ENCODE measurements at places on chromosomes 7 and 10.

- DNase-seq, result no peak
Observed at GRCh38 chr10:43082746-43083145, 5.9 kb downstream of the RET start.

GRCh38 chr10:21372651-21373410 lies 152.7 kb downstream of the SKIDA1 start:
- DNase-seq, result peak; percentile 93

DNA sequence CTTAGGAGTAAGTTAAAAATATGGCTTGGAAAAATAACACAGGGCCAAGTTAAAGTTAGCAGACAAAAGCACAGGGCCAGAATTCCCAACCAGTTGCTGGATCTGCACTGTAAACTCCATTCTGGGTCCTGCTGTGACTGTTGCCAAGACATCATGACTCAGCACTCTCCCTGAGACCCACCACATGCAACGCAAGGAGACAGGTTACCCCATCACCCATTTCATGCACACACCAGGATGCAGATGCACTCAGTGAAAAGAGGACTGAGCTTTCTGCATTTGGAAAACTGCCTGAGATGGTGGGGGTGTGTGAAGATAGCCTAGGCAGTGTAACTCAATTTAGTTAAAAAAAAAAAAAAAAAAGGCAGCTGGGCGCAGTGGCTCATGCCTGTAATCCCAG lies 97.6 kb upstream of the ZNF438 start:
- DNase-seq, result peak; percentile 94

DNA sequence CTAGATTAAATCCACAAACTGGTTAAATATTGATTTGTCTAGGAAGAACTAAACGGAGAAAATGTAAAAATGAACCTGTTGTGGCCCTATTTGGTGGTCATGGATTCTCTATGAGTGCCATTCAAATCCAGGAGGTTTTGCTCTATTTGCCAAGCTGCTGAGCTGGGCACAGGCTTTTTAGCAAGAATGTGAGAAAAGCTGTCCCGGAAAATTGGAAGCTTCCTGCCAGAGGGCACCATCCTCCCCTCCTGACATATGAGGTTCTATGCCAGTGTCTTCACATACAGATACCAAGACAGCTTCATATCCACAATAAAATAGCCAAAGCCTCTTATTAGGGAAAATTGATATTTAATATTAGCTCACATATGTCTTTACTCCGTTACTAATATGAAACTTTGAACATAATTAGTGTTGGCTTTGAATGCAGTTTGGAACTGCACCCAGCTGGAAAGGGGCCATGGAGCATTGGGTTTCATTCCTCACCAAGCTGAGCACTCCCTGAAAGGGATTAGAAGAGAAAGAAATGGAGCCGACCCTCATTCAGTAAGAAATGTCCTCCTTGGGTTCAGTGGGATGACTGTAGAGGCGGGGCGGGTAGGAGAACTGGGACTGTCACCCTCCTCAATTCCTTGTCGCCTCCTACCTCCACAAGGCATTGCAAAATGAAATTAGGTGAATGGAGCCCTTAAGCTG lies 47.8 kb downstream of the NRCAM start:
- DNase-seq, result no peak

GRCh38 chr10:114876602-114877300 lies 55.2 kb downstream of the FHIP2A start:
- peak; percentile 82 for DNase-seq

DNA sequence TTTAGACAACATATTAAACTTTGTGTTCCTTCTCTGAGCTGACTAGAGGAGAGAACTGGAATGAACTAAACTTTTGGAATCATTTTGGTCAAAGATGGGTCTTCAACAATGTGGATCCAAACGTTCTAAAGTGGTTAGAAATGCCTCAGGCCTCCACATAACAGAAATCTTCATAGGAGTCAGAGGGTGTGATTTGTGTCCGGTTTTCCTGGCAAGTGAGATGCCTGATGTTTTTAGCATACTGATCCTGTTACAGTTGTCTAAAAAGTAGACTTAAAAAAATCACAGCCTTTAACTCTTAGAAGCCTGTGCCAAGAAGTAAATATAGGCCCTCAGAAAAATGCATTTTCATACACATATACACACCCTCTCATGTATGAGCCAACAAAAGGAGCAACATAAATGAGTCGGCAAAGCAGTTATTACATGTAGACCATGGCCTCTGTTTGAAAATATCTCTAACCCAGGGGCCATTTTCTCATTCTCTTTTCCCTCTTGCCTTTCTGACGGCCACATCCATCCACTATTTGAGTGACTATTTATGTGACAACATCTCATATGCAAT lies 64.5 kb downstream of the ST7 start:
- no peak for DNase-seq

- DNase-seq, result no peak
Observed at GRCh38 chr10:119025776-119026175, 3.7 kb upstream of the NANOS1 start.

- peak; percentile 13 for DNase-seq
Observed at GRCh38 chr10:48470893-48471805, 133.7 kb downstream of the ARHGAP22 start.

GRCh38 chr10:111748184-111748583 lies 435.4 kb downstream of the GPAM start:
- no peak for DNase-seq

DNA sequence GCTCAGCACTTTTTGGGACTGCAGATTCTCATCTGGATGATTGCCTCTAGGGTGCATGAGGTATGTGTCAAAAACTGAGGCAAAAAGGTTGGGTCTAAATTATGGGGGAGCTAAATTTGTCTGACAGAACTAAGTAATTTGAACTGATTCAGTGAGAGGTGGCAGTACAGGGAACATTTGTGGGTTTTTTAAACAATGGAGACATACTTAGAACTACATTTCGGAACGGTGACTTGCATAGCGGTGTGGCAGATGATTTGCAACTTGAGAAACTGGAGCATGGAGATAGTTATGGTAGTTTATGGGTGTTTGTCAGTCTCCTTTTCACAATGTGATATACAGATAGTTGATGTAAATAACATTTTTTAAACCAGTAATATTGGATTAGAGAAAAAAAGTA lies 14.6 kb downstream of the TBC1D12 start:
- DNase-seq, result no peak

DNA sequence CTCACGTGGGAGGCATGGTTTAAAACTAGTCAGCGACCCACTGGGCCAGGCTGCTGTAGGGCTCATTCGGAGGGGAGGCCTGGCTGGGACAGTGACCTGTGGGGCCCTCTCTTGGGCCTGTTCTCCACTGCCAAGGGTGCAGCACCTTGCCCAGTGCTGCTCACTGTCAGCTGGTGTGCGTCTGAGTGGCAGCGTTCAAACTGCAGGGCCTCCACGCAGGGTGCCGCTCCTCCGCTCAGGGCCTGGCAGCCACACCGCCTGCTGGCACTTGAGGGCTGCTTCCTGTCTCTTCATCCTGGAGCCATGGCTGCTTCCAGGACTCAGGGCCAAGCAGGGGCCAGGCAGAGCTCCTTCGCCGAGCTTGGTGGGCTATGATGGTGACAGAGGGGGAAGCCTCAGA lies 18.3 kb downstream of the ADAMTS14 start:
- DNase-seq, result no peak

GRCh38 chr7:665736-666453 lies 60.6 kb upstream of the DNAAF5 start:
- DNase-seq, result peak; percentile 46

- DNase-seq, result no peak
Observed at GRCh38 chr7:132446260-132446659, 130.0 kb downstream of the PLXNA4 start.

- no peak for DNase-seq
Observed at GRCh38 chr10:71661779-71662336, 57.7 kb downstream of the C10orf105 start.

Data from choroid plexus epithelial cell (primary cell).